ENCODE measurements at places on chromosomes 13 and 19. TPM values are rescaled to one million over a fixed set of nuclear protein-coding genes. Genes with fewer than 3 reads are reported as not detected.

MEDAG gene
- total RNA-seq, result 1.7 TPM

- no peak for DNase-seq
Observed at GRCh38 chr13:21347753-21348318, 111.3 kb downstream of the ZDHHC20 start.

DNA sequence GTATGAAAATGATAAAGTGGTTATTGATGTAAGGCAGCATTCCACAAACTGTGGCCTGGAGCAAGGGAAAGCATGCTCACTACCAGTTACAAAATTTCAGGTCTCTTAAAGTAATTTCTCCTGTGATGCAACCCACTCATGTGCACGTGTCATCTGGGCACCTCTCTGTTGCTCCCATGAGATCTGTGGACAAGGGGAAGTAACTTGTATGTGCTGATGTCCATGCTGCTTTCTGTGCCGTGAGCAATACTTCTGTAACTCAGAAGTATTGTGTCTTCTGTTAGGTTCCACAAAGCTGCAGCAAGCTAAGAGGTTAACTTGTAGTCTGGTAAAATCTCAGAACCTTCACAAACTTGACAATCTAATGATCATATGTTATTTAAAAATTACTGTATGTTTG, 930.0 kb upstream of the SLITRK6 start:
- DNase-seq, result no peak

IRS2 gene
- total RNA-seq, result 25.6 TPM

DNA sequence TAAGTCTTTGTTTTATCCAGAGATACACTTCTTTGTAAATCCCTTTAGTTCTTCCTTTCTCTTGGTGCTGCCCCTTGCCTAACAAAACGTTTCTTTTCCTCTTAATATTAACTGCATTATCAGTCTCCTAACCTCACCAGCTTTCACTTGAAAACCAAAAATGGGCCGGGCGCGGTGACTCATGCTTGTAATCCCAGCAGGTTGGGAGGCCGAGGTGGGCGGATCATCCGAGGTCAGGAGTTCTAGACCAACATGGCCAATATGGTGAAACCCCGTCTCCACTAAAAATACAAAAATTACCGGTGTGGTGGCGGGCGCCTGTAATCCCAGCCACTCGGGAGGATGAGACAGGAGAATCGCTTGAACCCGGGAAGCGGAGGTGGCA, 329.8 kb upstream of the MIR17HG start:
- DNase-seq, result peak; percentile 40

- no peak for DNase-seq
Observed at GRCh38 chr19:55832676-55833075, 877 bp upstream of the NLRP11 start.

SGCG gene
- 0.20 TPM for total RNA-seq

IGFL3 gene
- total RNA-seq, result not detected

DNA sequence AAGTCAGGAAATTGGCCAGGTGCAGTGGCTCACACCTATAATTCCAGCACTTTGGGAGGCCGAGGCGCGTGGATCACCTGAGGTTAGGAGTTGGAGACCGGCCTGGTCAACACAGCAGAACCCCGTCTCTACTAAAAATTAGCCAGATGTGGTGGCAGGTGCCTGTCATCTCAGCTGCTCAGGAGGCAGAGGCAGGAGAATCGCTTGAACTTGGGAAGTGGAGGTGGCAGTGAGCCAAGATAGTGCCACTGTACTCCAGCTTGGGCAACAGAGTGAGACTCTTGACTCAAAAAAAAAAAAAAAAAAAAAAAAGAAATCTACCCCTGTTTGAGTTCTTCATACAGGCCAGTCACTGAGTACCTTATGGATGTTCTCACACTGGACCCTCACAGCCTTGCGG, 42.0 kb downstream of the SLC15A1 start:
- no peak for DNase-seq

DNA sequence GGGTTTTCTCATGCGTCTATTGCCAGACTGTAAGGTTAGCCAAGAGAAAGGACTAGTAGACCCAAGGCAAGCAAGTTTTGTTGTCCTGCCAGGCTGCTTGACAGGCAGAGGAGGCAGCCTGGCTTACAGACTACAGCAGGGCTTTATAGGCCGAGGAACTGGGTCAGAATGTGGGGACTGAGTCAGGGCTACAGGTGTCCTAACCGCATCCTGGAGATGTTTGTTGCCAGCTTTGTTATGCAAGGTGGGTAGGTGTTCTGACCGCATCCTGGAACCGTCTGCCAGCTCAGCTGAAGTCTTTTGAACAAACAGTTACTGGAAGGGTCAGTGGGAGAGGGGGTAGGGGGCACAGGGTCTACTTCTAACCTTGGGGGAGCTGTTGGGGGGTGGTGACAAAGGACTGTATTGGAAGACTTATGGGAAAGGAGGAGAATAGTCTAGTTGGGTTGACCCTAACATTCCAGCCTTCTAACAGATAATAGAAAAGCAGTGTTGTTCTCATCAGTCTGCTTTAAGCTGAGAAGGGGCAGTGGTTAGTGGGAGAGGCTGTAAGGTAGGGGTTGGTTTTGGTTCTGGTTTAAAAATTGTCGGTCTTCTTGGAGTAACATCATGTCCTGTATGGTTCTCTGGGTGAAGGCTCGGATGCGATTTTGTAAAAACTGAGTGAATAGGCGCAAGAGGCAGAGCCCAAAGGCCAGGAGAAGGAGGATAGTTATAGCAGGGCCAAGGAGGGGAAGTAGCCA, 913.8 kb upstream of the SLITRK5 start:
- no peak for DNase-seq

ZIM2 gene
- total RNA-seq, result not detected

ZNF823 gene
- 8.7 TPM for total RNA-seq

DNA sequence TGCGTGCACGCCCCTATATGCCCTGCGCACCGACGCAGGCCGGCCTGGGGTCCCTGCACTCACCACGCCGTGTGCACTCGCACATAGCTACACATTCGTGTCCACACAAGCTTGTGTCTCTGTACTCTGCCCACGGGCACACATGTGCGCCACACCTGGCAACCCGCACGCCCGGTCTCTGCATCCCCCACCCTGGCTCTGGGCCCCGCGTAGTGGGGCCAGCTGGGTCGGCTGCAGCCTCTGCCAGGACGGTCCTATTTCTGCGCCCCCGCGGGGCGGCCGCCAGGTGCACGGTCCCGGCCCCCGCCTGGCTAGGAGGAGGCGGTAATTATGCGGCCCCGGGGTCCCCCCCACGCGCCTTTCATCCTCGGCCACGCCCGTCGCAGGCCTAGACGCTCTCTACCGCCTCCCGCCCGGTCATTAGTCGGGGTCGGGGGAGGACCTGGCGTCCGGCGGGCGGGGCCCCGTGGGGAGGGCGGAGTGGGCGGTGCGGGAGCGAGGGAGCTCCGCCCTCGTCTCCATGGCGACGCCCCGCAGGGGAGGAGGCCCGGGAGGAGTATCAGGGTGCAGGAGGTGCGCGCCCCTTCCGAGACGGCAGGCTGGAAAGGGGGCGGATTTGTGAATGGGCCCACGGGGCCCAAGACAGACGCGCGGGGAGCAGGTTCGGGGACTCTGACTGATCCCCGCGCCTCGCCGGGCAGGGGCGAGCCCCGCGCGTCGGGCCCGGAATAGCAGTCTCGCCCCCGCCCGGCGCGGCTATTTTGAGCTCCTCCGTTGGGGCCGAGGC, 2.8 kb upstream of the CIRBP start:
- peak; percentile 82 for DNase-seq

- no peak for DNase-seq
Observed at GRCh38 chr19:15223649-15224361, 8.4 kb downstream of the EPHX3 start.

GGN gene
- 1.8 TPM for total RNA-seq

GRCh38 chr19:43464134-43464775, 1.2 kb downstream of the LYPD3 start:
- peak; percentile 78 for DNase-seq

- DNase-seq, result no peak
Observed at GRCh38 chr19:44623080-44623479, 9.7 kb downstream of the IGSF23 start.

DNA sequence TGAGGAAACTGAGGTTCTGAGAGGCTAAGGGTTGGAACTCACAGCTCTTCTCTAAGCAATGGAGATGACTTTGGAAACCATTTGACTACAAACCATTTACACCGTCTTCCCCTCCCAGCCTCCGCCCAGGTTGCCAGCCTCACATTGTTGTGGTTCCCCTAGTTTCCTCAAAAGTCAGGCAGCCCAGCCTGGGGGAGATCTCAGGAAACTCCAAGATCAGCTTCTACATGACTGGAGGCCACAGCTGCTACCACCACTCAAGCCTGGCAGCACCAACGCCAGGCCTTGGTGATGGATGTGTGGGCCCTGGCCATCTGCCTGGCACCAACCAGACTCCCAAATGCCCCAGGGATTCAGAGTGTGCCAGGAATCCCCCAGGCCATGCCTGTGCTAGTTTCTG, 207.9 kb downstream of the TSHZ3 start:
- DNase-seq, result no peak

GRCh38 chr13:101140936-101141335, 275.4 kb downstream of the NALCN start:
- no peak for DNase-seq

GRCh38 chr13:100461309-100462030, 127.1 kb downstream of the GGACT start:
- DNase-seq, result no peak

DNA sequence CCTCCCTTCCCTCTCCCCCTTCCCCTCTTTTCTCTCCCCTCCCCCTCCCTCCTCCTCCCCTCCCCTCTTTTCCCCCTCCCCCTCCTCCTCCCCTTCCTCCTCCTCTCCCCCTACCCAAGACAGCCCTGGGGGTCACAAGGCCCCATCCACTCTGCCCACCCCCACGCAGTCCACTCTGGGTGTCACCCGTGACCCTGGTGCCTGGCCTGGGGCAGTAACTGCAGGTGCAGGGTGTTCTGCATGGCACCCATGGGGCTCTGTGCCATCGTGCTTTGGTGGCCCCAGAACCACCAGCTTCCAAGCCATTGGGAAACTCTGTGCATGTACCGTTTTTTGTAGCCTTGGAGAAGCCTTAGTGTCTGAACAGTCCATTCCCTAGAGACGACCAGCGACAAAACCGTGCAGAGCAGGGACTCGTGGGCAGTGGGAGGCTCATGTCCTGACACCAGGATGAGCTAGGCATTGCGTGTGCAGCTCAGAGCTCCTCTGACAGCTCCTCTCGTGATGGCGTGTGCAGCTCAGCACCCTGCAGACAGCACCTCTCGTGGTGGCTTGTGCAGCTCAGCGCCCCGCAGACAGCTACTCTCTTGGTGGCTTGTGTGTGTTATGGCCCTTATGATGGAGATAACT, 43.7 kb upstream of the F7 start:
- no peak for DNase-seq

DNA sequence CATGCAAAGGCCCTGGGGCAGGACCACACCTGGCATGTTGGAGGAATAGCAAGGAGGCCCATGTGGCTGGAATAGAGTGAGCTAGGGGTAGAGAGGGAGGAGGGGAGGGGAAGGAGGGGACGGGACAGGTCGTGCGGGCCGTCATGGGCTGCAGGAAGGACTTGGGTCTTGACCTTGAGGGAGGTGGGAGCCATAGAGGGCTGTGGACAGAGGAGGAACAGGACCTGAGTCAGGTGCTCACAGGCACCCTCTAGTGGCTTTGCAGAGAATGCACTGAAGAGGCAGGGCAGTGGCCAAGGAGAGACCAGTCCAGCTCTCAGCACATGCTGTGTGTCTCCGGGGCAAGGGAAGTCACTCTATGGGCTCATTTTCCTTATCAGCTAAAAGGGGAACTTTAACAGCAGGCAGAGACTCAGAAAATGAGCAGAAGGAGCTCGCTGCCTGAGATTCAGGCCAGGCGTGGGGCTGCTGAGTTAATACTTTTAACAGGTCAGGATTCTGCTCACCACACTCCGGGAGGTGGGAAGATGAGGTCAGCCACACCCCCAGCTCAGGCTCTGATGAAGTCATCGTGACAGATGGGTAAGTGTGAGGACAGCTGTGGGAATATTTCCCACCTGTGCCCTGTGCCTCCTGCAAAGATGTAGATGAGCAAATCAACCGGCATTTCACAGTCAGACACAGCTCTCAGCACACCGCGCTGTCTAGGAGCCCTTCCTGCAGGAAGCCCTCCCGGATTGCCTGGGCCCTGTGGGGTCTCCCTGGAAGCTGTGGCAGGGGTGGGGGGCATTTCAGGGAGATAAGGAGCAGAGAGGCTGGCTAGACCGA, 6.0 kb upstream of the TNFAIP8L1 start:
- DNase-seq, result peak; percentile 64

DNA sequence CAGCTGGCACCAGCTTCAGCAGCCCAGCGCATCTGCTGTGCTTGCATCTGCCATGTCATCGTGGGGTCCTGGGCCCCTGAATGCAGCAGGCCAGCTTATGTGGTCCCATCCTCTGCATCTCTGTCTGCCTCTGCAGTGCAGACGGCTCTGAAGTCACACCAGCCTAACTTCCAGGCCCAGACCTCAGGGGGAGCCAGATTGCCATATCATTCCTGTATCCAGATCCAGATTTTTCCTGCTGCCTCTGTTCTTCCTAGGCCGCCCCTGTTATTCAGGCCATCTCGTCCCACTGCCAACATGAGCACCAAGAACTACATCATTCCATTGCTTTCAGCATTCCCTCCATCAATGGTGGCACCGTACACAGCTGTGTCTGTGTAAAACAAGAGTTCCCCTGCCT, 571.6 kb downstream of the UQCRFS1 start:
- DNase-seq, result no peak

DNA sequence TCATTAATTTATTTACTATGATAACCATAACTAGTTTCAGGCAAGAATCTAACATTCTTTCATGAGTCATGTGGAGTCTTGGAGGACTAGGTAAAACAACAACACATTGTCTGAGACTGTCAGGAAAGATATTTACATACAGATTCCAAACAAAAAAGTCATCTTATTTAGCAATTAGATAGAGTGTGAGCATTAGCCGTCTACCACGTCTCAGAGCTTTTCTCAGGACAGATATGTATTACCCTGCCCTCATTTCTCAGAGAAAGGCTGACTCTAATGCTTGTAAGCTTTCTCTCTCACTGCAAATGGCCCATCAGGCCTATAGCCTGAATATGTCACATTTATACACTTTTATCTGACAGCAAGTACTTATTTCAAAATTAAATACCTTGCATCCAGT, 312.1 kb upstream of the PCDH20 start:
- no peak for DNase-seq

DNA sequence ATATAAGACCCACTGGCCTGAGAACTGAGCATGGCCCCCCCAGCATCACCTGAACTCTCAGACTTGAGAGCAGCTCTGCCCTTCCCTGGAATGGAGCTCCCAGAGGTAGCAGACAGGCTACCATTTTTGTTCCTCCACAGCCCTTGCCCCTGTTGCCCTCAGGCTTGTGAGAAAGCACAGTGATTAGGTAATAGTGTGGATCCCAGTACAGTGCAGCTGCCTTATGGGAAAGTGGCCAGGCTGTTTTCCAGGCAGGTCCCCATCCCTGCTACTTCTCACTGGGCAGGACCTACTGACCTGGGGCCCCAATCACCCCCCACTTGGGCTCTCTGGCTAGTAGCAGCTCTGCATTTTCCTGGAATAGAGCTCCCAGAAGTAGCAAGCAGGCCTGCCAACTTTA, 834.0 kb downstream of the DACH1 start:
- DNase-seq, result no peak

SIAH3 gene
- 0.06 TPM for total RNA-seq
